Activated T-cell treated with anti-CD3 and anti-CD28 coated beads, Interleukin-2, amount 50 U/mL, for 72 hours (primary cell): ENCODE measurements at places on chromosomes 11 and 22.

DNA sequence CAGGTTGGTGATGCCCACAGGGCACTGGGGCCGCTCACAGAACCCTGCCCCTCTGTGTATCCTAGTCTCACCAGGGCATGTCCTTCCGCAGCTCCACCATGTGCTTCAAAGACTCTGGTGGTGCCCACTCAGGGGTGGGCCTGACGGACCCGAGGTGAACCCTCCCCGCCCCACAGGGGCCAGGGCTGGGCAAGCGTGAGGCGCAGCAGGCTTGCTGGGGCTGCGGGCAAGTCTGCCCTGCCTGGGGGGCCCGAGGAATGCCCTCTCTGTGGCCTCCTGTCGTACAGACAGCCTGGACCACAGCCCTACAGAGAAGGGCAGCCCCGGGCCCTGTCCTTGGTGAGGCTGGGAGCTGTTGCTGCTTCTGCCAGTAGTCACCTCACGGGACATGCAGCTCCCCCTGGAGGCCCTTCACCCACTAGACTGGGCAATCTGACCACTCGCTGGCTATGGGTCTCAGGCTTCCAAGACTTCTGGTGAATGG lies 40.2 kb downstream of the TBX1 start:
- no peak for DNase-seq

DNA sequence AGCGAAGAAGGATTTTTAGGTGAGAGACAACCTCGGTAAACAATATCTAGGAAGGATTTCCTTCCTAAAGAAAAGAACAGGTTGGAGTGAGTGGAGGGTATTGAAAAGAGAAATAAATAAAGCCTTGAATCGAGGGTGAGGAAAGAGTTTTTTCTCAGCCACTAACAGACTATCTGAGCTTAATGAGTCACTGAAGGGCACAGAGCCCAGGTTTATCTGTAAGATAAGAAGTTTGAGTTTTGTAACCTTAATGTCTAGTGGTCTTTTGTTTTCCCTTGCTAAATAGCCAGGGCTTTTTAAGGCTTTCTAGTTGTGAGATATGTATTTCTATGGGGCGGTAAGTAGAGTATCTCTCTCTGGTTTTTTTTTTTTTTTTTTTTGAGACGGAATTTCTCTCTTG lies 394.5 kb upstream of the KIRREL3 start:
- DNase-seq = no peak

DNA sequence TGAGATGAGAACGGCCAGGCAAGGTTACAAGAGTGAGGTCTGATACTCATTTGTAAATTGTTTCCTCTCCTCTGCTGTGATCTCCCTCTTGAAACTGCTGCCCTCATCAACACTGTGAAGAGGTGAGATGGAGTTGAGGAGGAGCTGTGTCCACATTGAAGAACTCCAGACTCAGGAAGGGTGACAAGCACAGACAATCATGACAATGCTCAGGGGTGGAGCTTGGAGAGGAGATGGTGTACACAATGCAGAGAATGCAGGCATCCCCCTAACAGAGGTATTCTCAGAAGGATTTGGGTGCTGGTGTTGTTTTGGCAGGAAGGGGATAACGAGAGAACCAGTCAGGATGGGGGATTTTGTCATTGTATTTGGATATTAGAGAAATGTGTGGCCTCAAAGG lies 21.5 kb upstream of the MMP7 start:
- no peak for DNase-seq

- no peak for DNase-seq
These were observed 114.1 kb downstream of the MAML2 start for GRCh38 chr11:96228910-96229309.

- peak; percentile 61 for DNase-seq
These were observed 5.2 kb upstream of the MUC5AC start for GRCh38 chr11:1152316-1153104.

DNA sequence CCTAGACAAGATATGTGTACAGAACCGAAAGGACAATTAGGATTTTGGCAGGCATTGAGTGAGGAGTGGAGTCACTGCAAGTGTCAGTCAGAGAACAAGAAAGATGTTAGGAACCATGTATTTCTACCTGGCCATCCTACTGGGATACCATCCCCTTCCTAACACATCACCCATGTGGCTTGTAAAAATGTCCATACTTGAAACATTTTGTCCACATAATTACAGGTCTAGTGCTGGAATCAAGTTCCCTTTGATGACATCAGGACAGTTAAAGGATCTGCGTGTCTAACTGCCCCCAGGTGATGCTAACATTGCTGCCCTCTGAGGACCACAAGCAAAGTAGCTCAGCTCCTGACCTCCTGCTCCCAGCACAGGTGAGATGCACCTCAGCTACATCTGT lies 31.9 kb upstream of the GGTLC2 start:
- no peak for DNase-seq

- DNase-seq = no peak
These were observed 30.1 kb downstream of the ANO1 start for GRCh38 chr11:70108250-70108649.

GRCh38 chr11:69781241-69781640 lies 6.1 kb upstream of the FGF4 start:
- DNase-seq = no peak

DNA sequence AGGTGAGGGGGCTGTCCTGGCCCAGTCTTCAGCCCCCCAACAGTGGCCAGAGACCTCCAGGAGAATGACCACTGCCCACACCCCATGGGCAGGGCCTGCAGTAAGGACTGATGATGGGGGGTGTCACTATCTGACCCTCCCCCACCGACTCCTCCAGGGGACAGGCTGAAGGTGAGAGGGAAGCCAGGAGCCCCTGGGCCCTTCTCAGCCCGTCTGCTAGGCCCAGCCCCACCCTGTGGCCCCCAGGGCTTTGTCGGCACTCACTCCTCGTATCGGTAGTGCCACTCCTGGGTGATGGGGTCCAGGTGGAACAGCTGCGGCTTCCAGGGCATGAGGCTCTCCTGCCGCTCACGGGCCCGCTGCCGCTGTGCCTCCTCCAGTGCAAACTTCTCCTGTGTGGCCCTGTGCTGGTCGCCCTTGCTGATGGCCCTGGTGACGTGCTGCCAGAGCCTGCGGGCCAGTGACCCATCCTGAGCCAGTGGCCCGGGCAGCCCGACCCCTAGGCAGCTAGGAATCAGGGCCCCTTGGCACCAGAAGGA lies 35.4 kb upstream of the CARS1 start:
- no peak for DNase-seq

- no peak for DNase-seq
These were observed 296.7 kb upstream of the ANO5 start for GRCh38 chr11:21896216-21896615.

- no peak for DNase-seq
These were observed 926 bp downstream of the CCDC157 start for GRCh38 chr22:30357650-30358215.

DNA sequence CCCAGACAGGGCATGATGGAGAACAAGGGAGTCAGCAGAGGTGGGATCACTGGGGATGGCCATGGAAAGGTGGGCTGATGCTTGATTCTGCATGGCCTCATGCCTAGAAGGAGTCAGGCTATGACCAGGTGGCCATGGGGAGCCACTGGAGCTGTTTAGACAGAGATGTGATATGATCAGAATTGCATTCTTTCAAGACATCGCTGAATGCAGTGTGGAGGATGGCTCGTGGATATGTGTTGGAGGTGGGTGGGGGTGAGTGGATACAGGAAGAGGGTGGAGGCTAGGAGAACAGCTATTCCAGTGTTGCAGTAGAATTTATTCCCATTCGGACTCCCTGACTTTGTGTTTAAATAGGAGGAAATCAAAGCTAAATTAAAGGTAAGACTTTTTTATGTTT lies 841.1 kb downstream of the NTM start:
- DNase-seq = no peak

DNA sequence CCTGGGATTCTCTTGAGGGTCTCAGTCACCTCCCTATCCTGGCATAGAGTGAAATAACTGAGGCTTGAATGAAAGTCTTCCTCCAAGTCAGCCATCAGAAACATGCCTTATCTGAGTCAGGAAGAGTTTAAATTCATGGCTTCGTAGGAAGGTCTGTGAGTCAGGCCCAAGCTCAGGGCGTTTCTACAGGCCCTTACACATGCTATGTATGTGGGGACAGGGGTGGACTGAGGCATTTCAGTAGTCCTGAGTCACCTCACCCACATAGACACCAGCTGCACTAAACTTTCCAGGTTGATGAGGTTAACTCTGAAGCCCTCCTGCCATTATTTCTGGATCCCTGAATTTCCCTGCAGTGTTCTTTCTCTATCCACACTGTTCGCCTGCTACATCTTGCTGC lies 134.6 kb upstream of the RCN1 start:
- peak; percentile 1 for DNase-seq

DNA sequence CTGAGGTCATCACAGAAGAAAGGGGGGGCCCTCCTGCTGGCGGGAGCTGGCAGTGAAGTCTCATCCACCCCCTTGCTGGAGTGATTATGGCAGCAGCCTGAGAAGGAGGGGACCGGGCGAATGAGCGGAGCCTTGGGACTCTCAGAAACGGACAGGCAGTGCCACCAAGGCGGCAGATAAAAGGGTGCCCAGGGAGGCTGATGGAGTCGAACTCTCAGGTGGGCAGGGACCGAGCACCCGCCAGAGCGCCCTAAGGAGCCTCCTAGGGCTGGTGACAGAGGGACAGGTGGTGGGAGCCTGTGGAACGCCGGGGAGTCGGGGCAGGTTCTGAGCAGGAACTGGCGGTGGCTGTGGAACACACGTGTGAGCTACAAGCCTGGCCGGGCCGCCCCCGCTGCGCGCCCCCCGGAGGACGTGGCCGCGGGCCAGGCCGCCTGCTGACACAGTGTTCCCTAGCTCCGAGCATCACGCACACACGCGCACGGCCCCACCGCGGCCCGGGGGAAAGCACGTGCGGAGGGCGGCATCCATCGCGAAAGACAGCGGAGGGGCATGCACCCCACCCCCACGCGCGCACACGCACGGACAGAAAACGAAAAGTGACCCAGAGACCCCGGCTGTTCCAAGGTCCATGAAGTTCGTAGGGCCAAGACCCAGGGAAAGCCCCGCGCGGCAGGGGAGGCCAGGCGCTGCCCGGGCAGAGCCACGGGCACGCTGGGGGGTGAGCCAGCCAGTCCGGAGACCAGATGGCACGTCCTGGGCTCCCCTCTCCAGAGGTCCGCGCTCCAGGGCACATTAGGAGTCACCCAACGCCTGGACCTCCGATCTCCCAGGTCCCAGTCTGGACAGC lies 1.0 kb downstream of the VWCE start:
- DNase-seq = peak; percentile 56

- no peak for DNase-seq
These were observed 34.1 kb upstream of the TOLLIP start for GRCh38 chr11:1343391-1344055.

- peak; percentile 79 for DNase-seq
These were observed 15.9 kb downstream of the PTPN5 start for GRCh38 chr11:18775492-18776292.

GRCh38 chr11:100687054-100687629 lies at the start of gene ARHGAP42:
Gene ARHGAP42, plus strand, starts transcription at chr11:100687288. Its CDS starts 391 bp downstream, at chr11:100687679.
- DNase-seq = peak; percentile 44

GRCh38 chr11:104908186-104908531 lies 9.9 kb upstream of the CASP12 start:
- DNase-seq = no peak

- DNase-seq = no peak
These were observed 94.9 kb downstream of the PRR5L start for GRCh38 chr11:36390963-36391471.

DNA sequence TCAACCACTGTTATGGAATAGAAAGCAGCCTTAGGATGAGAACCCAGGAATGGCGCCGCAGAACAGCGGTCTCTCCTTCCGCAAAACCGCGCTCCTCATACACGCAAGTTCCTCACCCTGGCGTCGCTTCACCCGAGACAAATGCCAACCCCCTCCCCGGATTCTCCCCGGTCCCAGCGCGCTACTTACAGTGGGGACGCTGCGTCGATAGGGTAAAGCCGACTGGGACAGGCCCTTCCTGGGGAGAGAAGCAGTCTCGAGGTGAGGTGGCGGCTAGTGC lies 287 bp downstream of the RPS13 start:
- DNase-seq = no peak

DNA sequence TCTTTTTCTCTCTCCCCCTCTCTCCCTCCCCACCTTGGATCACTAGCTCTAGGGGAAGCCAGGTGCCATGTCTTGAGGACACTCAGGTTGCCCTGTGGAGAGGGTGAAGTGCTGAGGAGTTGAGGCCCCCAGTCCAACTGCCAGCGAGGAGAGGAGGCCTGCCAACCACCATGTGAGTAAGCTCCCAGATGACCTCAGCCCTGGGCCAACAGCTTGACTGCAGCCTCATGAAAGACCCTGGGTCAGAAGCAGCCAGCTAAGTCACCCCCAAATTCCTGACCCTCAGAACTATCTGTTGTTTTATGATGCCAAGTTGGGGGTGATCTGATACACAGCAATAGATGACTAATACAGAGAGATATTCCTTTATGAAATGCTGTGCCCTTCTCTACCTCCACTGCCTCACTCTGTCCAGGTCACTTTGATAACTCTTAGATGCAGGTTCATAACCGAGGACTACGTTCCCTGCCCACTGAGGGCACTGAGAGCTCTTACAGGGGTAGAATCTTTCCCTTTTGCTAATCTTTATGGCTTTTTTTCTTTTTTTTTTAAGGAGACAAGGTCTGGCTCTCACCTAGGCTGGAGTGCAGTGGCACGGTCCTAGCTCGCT lies 8.0 kb downstream of the ARFGAP3 start:
- no peak for DNase-seq

DNA sequence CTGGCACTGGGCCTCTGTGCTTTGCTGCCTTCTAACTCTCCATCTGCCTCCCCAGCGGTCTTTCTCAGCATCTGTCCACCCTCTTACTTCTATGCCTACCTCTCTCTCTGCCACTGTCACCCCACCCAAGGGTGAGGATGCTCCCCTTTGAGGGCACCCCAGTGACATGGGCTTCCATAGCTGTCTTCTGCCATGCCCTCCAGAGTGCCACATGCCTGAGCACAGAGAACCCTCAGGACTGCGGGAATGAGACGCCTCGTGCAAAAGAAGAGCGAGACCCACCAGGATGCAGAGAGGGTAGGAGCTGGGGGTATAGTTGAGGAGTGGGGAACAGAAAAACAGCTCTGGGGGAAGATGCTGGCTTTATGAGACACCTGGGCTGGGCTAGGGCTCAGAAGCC lies 64.3 kb downstream of the BTG4 start:
- DNase-seq = no peak

DNA sequence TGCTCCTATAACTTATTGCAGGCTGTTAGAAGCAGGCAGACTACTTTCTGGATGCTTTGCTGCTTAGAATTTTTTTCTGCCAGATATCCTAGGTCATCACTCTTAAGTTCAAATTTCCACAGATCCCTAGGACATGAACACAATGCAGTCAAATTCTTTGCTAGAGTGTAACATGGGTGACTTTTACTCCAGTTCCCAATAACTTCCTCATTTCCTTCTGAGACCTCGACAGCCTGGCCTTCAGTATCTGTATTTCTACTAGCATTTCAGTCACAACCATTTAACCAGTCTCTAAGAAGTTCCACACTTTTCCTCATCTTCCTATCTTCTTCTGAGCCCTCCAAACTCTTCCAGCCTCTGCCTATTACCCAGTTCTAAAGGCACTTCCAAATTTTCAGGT lies 60.4 kb upstream of the ZBED5 start:
- no peak for DNase-seq
